Activated naive CD8-positive, alpha-beta T cell treated with anti-CD3 and anti-CD28 coated beads, Interleukin-2, amount 50 U/mL, for 16 hours (primary cell): ENCODE measurements at places on chromosomes 13 and 19.
A peak's percentile ranks its signal among the peaks of the same experiment; 100 is the strongest.

GRCh38 chr13:30559274-30559673 lies 58.4 kb upstream of the USPL1 start:
- DNase-seq = no peak

DNA sequence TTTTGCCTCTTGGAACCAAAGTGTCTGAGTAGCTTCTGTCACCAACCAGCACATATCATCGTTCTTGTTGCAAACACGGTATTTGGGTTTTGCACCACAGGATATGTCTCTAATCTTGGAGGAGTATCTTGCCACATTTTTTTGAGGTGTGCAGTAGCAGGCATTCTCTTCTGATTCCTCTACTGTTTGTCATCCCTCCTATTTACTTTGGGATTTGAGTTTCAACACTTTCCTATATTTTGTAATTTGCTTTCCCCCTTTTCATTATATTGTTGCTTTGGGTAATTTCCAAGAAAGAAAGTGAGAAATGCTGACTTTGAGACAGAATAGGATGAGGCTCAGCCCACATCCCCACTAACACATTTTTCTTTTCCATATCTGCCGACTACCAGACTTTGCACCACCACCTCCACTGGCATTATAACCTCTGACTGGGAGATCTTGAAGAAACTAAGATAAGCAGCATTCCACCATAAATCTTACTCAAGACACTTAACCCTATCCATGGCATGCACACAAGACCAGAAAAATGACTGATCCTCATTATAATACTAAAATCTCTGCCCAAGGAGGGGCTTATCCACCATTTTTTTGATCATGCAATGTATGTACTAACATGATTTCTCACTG lies 12.0 kb upstream of the DZIP1 start:
- no peak for DNase-seq

- DNase-seq = no peak
Measured at GRCh38 chr19:8146877-8147581, 2.4 kb downstream of the FBN3 start.

GRCh38 chr13:66345971-66346370 lies 884.2 kb downstream of the PCDH9 start:
- DNase-seq = no peak

DNA sequence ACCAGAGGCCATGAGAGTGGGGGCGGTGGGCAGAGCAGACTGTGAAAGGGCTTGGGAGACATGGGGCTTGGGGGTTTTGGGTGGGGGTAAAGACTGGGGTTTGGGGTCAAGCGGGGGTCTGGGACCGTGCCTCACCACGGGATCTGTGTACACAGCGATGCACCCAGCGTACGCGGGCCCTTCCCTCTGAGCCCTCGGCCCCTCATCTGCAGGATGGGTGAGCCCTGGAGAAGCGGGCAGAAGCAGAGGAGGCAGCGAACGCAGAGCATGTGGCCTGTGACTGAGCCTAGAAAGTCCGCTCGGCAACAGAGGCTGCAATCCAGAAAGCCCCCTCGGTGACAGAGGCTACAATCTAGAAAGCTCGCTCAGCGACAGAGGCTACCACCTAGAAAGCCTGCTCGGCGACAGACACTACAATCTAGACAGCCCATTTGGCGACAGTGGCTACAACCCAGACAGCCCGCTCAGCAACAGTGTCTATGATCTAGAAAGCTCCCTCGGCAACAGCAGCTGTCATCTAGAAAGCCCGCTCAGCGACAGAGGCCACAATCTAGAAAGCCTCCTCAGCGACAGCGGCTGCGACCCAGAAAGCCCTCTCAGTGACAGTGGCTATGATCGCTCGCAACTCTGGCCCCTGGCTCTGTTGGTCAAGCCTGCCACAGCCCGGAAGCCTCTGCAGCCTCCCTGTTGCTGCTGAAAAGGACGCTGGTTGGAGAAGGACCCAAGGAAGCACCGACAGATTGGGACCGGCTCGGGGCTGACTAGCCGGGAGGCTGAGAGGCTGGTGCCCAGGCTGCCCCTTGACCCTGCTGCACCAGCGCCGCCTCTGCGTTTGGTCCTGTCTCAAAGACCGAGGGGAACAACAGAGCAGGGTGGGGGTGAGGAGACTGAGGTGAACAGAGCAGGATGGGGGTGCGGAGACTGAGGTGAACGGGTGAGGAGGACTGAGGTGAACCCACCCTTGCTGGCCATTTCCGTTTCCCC lies 68.6 kb downstream of the SPACA7 start:
- DNase-seq = no peak

GRCh38 chr19:50818859-50819472 lies 4.6 kb downstream of the KLK1 start:
- no peak for DNase-seq

GRCh38 chr13:74067818-74068217 lies 66.4 kb downstream of the KLF12 start:
- DNase-seq = no peak

DNA sequence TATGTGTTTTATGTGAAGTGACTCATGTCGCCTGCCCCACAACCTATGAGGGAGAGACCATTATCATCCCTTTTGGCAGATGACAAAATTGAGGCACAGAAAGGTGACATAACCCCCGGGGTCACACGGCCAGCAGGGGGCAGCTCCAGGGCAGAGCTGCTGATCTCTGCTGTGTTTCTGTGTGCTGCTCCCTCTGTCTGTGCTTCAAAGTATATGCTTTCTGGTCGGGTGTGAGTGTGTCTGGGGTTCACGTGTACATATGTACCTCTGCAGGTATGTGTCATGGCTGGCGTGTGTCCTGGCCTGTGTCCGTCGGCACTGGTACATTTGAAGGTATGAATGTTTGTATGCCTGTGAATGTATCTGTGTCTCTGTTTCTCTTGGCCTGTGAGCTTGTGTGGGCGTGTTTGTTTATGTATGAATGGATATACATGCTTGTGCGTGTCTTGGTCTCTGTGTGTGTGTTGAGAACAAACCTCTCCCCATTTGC lies 7.1 kb downstream of the LIPE start:
- peak; percentile 42 for DNase-seq

GRCh38 chr19:7942981-7943443 lies 454 bp downstream of the TIMM44 start:
- DNase-seq = no peak

DNA sequence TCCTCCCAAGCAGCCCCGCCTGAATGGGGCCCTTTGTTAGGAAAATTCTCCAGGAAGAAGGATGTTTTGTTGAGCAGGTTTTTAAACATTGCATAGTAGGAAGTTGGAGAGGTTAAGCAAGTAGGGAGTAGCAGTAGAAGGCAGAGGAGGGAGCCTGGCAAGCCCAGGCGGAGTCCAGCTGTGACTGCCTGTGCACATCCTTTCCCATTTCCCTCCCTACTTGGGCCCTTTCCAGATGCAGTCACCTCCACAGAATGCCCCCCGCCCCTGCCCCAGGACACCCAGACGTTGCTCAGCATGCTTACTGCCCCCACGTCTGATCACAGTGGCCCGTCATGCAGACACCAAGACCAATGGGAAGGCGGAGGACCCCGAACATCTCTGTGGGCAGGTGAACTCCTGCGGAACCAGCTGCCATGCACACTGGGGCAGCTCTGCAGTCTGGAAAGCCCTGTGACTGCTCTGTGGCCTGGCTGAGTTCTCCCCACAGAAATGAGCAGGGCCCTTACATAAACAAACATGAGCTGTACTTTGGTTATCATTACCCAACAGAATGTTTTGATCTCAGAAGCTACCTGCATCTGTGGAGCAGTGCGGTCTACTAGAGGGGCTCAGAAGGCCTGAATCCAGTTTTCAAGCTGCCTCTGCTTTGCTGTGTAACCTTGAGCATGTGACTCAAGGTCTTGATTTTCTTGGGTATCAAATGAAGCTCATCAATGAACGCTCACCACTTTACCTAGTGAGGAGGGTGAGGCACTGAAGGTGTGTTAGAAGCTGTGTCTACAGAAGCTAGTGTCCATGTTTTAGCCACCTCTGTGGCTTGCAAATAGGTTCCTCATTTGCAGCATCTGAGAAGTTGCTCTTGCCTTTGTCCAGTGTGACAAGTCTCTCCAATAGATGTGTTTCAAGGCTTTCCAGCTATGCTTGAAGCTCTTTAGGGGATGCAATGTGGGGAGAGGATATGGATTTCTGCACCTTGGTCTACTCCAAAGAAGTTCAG lies 84.2 kb downstream of the TNFRSF19 start:
- DNase-seq = no peak

DNA sequence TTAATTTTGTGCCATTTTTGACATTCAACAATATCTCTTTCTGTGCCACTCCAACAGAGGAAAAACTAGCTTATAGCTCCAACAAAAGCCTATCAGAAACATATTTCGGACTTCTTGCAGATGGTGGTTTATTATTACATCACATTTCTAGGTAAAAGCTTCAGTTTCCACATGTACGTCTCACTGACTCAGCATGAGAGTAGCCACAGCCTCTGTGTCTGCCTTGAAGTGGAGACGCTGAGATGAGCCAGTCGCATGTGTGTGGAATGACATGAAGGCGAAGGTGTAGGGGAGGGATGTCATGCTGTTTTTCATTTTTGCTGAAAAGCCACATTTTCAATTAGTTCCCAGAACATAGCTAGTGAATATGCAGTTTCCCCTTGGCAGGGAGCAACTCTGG lies 598.6 kb downstream of the EFNB2 start:
- DNase-seq = no peak

DNA sequence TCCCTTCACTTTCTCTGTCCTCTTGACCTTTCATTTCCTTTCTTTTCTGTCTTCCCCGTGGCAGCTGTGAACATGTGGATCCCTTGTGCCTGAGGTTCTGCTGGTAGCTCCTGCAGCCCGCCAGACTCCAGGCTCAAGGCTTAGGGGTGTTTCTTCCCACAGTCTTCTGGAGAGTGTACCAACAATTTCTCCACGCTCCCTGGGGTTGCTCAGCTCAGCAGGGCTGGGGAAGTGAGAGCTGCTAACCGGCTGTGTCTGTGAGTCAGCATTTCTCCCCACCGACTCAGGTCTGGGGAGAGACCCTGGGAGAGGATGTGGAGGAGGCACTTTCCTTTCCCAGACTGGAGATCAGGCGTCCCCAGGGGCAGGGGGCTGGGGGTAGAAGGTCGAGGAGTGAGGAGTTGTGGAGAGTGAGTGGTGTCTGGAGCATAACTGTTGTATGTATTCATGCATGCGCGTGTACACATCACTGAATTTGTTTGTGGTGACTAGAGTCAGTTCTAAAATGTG lies 193.6 kb downstream of the KCNRG start:
- no peak for DNase-seq

GRCh38 chr13:77022341-77022740 lies 4.6 kb downstream of the FBXL3 start:
- no peak for DNase-seq

DNA sequence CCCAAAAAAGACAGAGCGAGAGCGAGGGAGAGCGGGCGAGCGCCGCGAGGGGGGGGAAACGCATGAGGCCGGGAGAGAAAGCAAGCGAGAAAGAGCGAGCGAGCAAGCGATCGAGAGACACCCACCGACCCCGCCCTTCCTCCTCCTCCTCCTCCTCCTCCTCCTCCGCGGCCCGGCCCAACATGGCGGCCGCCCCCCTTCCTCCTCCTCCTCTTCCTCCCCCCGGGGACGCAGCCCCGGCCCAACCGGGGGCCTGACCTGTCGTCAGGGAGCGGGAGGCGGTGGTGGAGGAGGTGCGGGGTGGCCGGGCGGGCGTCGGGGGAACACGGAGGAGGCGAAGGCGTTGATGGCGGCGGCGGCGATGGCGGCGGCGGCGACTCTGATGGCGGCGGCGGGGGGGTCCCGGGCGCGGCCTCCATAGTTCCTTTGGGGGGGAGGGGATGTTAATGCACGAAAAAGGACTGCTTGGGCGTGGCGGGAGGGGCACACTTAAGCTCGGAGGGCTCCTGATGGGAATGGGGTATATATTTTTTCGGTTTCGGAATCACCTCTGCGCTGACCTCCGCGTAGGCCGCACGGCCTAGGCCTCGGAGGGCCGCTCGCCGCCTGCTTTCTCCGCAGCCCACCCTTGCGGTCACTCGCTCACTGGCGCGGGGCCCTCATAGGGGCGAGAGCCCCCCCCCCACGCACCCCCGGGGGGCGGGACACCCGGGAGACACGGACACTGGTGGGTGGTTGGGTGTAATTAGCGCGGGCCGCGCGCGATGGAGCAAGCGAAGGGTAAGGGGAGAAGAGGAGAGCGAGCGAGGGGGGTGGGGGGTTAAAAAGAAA lies 1.2 kb downstream of the ZC3H4 start:
- peak; percentile 74 for DNase-seq

DNA sequence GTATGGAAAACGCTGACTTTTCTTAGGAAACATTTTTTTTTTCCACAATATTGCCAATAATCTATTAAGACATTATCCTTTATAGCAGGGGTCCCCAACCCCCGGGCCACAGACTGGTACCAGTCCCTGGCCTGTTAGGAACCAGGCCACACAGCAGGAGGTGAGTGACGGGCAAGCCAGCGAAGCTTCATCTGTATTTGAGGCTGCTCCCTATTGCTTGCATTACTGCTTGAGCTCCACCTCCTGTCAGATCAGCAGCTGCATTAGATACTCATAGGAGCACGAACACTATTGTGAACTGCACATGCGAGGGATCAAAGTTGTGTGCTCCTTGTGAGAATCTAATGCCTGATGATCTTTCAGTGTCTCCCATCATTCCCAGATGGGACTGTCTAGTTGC lies 793.7 kb downstream of the SLITRK5 start:
- DNase-seq = no peak

- DNase-seq = no peak
Measured at GRCh38 chr19:13492128-13492527, 14.2 kb downstream of the CACNA1A start.

- DNase-seq = no peak
Measured at GRCh38 chr13:83274679-83275078, 607.6 kb downstream of the SLITRK1 start.

DNA sequence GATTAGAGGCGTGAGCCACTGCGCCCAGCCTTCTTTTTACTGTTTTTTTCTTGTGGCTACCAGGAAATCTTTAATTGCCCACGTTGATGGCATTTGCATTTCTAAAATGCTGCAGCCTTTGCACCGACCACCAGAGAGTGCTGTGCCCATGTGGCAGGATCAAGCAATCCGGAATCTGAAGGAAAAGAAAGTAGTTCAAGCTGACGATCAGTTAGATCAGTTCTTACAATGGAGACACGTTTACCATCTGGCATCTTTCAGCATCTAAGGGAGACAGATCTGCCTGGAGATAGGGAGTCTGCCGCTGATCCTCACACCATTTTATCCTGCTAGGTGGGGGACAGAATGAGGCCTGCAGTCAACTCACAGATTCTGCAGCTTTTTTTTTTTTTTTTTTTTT lies 19.9 kb downstream of the TINCR start:
- no peak for DNase-seq

DNA sequence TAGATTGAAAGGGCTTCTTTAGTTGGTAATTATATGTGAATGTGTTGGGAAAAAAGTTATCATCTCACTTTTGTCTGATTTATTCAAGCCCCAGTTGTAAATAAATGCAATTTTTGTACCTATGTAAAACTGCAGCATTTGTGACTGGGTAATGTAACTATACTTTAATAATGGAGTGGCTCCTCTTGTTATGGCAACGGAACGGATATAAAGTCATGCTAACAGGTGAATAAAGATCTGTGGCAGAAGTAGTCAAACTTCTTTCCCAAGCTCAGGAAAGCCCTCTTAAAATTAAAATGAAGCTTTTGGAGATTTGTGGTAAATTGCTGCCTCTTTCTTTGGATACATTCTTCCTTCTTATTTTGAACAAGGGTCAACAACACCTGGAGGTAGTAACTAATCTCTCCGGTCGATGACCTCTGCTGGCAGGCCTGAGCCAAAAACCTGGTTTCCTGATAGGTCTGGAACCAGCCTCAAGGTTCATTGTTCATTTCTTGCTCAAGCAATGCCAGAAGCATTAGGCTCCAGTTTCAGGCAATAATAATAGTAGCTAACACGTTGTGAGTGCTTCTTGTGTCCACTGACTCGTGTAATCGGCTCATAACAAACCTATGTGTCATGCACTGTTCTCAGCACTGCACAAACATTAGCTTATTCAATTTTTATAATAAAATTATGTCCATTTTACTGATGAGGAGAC lies 313.4 kb upstream of the DACH1 start:
- no peak for DNase-seq

GRCh38 chr13:34747507-34747906 lies 194.6 kb upstream of the NBEA start:
- DNase-seq = no peak
